Activated CD8-positive, alpha-beta T cell treated with anti-CD3 and anti-CD28 coated beads for 36 hours (primary cell): ENCODE measurements at places on chromosomes 11 and 22.

DNA sequence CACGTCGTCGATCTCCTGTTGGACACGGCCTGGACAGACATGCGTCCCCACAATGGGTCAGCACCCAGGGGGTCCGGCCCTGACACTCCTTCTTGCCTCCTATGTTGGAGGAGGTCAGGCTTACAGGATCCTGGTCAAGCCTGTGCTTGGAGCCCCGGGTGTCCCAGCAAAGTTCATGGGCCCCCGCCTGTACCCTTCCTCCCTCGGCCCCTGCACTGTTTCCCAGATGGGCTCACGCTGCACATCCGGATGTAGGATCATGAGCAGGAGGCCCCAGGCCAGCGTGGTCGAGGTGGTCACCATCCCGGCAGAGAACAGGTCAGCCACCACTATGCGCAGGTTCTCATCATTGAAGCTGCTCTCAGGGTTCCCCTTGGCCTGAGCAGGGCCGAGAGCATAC, 3.0 kb downstream of the CYP2D6 start:
- no peak for DNase-seq

DNA sequence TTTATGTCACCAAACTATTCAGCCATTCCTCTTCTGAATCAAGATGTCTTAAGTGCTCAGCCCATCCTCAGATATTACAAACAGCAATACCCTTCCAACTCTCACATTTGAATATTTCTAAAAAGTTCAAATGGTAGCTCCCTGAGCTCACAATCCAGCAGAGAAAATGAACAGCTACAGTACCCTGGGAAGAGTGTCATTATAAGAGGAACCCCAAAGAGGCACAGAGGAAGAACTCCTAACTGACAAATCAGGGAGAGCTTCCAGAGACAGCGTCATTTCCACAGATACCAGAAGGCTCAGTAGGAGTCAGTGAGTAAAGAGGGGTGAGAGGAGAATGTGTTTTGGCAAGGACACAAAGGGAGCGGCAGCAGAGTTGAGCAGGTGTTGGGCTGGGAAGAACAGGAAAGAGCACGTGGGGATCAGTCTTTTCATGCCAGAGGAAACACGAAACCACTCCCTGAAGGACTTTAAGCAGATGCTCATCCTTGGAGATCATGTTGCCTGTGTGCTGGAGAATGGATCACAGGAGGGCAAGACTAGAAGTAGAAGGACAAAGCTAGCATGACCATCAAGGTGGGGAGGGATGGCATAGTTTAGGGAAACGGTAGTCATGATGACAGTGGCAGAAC, 4.3 kb downstream of the CLTCL1 start:
- no peak for DNase-seq

DNA sequence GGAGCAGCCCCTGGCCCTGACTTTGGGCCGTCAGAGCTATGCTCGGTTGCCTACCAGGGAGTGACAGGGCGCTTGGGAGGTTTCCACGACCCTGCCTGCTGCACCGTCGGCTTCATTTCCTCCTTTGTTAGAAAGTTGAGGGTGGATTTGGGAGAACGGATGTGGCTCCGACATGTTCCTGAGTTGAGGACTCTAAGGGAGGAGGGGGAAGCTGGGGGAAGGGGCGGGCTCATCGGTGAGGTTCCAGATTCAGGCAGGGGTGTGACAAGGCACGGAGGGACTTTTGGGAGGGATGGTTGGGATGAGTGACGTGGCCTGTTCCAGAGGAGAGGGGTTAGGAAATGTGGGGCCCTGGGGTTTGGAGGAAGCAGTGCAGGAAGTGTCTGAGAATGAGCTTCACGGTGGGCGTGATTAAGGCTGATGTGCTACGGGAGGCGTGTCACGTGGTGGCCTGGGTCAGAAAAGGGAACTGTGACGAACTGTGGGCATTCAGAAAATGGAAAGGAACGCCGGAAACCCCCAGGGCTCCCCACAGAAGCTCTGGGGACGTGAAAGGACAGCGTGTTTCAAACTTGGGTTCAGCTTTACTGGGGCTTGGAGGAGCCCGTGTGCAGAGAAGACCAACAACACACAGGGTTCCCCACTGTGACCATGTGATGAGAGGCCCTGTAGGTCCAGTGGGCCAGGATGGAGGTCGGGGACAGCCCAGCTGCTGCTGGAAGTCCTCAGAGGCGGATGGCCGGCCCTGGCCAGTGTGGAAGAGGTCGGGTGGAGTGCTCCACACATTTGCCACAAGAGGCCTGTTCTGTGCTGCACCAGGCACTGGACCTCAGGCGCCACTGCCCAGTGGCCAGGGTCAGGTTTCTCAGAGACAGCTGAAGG, 2.8 kb downstream of the PARVB start:
- peak; percentile 93 for DNase-seq

- DNase-seq, result no peak
Measured at GRCh38 chr22:20995329-20996030, 6.4 kb downstream of the THAP7 start.

GRCh38 chr11:133576351-133576750, 44.0 kb upstream of the OPCML start:
- DNase-seq, result peak; percentile 6

- no peak for DNase-seq
Measured at GRCh38 chr11:133202816-133203215, 329.5 kb downstream of the OPCML start.

DNA sequence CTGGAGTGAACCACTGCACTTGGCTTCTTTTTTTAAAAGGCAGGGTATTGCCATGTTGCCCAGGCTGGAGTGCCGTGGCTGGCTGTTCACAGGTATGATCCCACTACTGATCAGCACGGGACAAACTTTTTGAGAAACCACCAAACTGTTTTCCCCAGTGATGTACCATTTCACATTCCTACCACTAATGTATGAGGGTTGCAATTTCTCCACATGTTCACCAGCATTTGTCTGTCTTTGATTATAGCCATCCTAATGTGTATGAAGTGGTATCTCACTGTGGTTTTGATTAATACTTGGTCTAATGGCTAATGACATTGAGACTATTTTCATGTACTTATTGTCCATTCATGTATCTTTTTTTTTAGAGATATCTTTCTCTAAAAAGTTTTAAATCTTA, 41.5 kb upstream of the EP300 start:
- DNase-seq, result no peak

DNA sequence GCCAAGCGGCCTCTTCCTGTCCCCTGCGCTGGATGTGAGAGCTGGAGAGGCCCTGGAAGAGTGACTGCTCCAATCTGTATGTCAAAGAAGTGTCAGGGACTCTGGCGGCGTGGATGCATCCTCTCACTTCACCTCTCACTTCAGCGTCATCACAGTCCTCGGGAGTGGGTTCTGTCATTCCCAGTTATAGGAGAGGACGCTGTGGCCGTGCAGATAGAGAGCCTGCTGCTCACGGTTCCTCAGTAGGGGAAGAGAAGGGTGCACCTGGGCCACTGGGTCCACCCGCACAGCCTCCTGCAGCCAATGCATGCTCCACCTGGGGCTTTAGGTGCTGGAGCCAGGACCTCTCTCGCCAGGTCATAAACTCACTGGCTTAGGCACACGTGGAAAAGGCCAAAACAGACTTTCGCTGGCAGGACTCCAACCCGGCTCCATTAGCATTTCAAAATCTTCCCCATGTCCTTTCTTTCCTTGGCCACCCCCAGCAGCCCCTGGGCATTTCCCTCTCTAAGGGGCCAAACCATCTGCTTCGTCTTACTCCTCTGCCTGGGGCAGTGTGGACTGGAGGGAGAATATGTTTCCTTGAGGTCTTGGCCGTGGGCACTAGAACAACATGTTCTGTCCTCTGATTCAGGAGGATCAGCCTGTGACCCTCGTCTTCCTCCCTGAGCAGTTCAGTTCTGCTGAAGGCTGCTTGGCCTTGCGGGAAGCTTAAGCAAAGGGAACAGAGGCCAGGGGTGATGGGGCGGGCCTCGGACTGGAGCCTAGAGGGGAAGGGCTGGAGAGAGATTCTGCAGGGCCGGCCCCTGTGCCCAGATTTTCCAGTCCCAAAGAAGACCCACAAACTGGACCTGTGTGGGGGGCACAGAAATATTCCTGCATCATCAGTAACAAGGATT, 57.8 kb downstream of the ST14 start:
- no peak for DNase-seq

GRCh38 chr11:3709977-3710376, 38.8 kb upstream of the CHRNA10 start:
- no peak for DNase-seq

GRCh38 chr11:122209619-122210366, 93.8 kb upstream of the BLID start:
- no peak for DNase-seq

- DNase-seq, result no peak
Measured at GRCh38 chr11:108580043-108580442, 13.5 kb downstream of the EXPH5 start.

DNA sequence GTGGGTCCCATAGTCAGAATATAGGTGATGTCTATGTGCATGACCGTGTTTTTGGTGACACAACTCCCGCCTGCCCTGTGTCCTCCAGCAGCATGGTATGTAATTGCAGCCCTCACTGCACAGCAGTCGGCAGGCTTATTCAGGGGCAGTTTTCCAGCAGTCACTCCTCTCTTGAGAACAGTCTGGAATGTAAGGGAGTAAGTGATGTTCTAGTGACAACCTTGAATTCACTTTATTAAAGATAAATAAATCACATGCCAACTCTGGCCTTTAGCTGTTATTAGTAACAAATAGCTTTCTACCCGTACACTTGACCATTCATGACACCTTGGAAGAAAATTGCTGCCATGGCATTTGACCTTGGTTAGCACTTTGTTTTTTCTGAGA, 27.9 kb downstream of the ZNRF3 start:
- DNase-seq, result no peak

GRCh38 chr11:79039122-79039521, 401.7 kb downstream of the TENM4 start:
- no peak for DNase-seq

DNA sequence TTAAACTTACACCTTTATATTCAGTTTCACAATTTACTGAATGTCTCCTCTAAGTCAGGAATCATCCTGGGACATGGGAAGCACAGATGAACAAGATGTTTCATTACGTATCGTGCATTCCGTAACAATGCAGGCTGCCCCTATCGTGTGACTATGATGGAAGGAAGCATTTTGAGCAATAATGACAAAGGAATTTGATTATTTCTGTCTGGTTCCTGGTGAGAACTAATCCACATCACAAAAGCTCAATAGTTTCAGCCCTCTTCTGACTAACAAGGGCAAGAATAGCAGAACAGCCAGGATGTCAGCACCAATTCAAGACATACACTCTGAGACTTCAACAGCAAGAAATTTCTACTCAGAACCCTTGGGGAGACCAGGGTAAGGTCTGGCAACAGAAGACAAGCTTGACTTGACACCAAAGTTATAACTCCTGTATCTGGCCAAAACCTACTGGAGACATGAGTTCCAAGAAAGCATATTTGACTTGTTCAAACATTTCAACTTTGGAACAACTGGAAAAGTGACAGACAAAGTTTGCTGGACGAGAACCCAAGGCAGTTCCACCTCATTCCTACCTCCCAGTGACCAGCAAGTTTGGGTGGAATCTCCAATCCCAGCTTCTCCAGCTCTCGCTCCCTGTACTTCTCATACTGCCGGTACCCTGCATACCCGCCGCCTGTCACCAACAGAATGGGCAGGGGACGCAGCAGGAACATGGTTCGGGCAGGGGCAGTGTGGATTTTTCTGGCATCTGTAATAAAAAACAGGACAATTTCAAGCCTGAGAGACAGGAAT, 14.3 kb downstream of the PISD start:
- DNase-seq, result no peak

DNA sequence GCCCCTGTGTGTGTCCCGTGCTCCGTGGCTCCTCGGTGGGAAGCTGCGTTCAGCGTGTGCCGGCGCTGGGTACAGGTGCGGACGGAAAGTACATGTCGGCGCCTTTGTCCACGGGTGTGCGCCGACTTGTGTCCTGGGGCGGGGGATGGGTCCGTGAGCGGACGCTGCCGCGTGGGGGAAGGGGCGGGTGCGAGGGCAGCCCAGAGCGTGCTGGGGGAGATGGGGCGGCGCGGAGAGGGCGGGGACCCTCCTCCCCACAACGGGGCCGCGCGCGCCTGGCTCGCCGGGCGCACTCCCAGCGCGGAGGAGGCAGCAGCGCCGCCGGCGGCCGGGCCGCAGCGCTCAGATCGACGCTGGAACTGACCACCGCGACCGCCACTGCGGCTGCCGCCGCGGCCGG, 33.6 kb upstream of the RELT start:
- no peak for DNase-seq

DNA sequence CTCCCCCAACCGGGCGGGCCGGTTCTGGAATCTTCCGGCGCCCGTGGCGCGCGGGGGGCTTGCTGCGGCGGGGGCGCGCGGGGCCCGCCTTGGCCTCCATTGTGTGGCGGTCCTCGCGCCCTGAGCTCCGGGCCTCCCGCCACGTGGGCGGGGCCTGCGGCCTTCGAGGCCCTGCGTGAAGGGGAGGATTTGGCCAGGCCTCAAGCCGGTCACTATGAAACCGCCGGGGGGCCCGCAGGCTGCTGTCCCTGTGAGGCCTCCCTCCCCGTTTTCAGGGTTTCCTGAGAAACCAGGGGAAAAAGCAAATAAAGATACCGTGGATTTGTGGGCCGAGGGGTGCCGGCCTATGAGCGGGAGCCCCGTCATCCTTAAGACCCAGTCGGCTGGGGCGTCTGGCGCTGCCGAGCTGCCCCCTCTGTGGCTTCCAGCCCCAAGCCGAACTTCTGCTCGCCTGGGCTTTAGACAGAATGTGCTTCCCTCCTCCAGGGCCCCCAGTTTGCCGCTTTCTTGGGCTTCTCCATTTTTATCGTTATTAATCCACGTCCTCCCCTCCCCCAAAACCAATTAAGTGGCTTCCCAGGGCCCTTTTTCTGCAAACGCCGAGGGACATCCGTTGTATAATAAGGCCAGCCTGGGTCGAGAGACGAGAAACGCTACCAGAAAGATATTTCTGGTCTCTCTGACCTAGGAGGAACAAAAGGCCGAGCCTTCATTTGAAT, 602 bp downstream of the EWSR1 start:
- DNase-seq, result peak; percentile 59

DNA sequence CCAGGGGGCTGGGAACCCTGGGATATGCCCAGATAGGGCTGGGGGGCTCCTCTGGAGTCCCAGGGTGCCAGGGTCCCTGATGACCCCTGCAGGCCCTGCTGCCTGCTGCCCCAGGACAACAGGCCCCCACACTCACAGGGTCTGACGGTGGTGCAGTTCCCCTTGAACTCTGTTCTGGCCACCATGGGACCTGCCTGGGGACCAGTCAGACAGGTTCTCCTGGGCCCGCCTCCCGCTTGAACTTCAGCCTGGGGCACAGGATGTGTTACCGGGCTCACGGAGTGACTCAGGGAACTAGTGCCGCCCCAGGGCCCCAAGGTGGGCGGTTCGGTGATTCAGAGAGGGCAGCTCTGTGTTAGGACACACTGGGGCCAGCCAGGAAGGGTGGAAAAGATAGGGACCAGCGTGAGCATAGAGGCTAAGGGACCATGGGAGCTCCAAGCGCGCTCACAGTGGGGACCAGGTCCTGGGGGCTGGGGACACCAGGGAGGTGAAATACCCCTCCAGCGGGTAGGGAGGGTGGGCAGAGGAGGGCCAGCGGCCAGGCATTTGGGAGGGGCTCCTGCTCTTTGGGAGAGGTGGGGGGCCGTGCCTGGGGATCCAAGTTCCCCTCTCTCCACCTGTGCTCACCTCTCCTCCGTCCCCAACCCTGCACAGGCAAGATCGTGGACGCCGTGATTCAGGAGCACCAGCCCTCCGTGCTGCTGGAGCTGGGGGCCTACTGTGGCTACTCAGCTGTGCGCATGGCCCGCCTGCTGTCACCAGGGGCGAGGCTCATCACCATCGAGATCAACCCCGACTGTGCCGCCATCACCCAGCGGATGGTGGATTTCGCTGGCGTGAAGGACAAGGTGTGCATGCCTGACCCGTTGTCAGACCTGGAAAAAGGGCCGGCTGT, 21.5 kb upstream of the TXNRD2 start:
- DNase-seq, result peak; percentile 68

GRCh38 chr11:12802418-12803085, 128.3 kb downstream of the TEAD1 start:
- no peak for DNase-seq
